ENCODE measurements at places on chromosomes 13 and 19.

DNA sequence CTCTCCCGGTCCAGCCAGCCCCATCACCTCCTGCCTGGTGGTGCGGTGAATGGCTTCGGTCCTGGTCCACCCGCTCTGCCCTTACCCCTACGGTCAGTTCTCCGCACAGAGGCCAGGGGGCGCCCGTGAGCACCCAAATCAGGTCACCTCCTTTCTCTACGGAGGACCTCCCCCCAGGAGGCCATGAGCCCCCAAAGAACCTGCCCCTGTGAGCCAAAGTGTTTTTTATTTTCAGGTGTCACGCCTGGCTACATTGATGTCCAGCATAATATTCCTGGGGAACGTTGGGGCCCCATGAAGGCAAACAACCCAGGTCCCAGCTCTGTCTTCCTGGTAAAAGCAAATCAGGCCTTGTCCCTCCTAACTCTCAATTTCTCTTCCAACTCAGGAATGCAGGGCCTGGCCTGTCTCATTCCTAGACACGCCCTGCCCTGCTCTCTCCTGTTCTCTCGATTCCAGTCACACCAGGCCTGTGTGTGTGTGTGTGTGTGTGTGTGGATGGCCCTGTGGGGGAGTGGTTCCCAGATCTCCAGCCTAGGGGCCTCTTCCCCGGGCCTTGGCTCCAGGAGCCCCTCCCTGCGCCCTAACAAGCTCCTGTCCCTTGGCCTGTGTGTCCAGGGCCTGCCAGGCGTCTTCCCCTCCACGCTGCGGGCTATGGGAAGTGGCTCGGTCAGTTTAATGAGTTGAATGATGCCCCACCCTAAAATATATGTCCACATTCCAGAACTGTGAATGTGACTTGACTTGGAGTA, 9.7 kb upstream of the GIPC1 start:
- no peak for DNase-seq

DNA sequence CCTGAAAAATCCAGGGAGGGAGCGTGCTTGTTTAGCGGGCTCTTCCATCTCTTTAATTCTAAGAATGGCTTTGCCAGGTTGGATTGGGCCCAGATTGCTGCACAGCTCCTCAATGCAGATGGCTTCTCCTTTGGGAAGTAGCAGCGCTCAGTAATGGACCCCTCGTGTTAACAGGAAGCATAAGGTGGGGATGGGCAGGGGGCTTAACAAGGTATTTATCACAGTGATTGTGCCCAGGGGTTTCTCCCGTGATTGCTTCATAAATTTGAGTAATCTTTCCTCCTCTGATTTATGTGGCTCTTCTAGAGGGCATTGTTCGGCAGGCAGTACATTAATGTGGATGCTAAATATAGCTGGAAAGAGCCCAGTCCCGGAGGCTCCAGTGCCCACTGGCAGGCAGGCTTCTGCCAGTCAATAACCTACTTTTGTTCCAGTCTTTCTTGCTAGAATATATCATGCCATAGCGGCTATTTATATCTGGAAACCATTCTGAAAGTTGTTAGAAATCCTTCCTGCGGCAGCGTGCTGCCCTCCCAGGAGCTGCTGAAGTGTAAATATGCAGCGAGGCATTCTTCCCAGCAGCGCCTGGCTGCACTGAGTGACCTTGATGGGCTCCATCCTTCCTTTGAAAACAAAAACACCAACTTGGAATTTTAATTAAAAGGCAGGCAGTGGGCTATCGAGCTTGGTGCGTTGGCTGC, 65.0 kb downstream of the FGF9 start:
- DNase-seq: no peak

GRCh38 chr13:113441661-113442060, 11.6 kb downstream of the ADPRHL1 start:
- DNase-seq: no peak

DNA sequence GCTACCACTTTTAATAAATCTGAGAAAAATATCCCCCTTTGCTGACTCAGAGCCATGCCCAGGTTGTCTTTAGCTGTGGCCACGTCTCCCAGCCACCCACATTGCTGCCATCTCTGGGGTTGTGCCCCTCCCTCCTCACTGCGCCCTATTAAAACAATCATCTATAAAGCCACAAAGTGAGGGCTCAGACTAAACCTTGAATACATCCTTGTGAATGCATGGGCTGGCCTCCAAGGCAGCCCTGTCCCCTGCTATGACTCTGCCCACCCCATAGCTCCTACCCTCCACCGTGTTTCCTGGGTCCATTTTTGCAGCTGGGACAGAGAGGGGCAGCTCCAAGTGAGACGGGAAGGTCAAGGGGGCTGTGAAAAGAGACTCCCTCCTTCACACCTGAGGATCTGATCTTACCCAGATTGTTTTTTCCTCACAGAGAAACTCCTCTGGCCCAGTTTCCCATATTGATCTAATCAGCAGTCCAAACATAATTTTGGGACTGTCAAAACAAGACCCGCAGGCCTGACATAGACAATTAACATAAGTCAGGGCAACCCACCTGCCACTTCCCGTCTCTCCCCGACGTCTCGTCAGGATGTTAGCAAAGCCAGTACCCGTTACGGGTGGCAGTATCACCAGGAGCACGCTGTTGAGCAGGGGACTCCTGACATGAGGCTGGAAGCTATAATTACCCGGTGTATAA, 199.0 kb downstream of the KATNAL1 start:
- DNase-seq: no peak

GRCh38 chr19:48192750-48193149, 22.3 kb downstream of the ZSWIM9 start:
- DNase-seq: no peak

DNA sequence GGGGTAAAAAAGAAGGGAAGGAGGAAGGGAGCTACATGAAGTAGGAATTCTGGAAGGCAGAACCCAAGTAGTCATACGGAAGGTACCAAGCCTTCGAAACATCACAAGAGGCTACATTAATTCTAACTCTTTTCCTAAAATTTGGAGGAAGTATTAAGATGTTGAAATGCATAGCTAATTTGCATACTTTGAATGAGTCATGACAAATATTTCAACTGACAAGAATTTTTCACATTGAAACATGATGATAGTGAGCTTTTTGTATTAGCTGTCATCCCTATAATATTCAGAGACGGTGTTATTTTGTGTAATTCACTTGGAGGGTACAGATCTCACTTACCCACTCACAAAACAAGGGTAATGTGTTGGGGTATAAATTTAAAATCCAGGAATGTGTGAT, 9.1 kb upstream of the ACOD1 start:
- DNase-seq: no peak

DNA sequence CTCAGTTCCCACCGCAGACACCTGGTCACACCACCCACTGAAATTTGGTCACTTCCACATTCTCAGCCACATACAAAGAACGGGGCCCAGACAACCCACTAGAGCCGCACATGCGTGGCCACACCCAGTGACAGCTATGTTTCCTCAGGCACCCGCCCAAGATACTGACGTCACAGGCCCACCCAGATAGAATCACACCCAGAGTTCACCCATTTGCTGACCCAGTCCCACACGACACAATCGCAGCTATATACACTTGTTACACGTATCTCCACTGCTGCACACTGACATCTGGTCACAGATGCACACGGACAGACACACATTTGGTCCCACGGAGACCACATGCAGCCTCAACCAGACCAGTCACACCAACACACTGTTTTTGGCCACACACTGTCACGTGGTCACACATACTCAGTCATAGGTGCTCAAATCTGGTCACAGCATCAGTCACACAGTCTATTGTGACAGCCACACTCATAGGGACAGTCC, 2.9 kb downstream of the NUMBL start:
- DNase-seq: no peak

- DNase-seq: no peak
These were observed 20.4 kb upstream of the SPRY2 start for GRCh38 chr13:80361298-80361697.

GRCh38 chr19:6425732-6426620, 1.4 kb upstream of the KHSRP start:
- no peak for DNase-seq
